Lung microvascular endothelial cell (primary cell): ENCODE measurements at places on chromosomes 7 and 10. TPM values are rescaled to one million over a fixed set of nuclear protein-coding genes. Genes with fewer than 3 reads are reported as not detected.

DGKI gene
- total RNA-seq, result 1.1 and 2.6 TPM in 2 replicates

GPNMB gene
- under 0.01 and 0.22 TPM in 2 replicates for total RNA-seq

BEND7 gene
- 5.0 and 7.1 TPM in 2 replicates for total RNA-seq

HOGA1 gene
- under 0.01 and 0.87 TPM in 2 replicates for total RNA-seq

UBE3C gene
- 71.3 and 88.3 TPM in 2 replicates for total RNA-seq

C10orf71 gene
- total RNA-seq, result not detected in 2 replicates

RUFY2 gene
- 14.4 and 17.3 TPM in 2 replicates for total RNA-seq

TMEM236 gene
- 0.65 and 0.79 TPM in 2 replicates for total RNA-seq

SH2D4B gene
- total RNA-seq, result under 0.01 TPM in 1 of 2 replicates, not detected in the other

TBRG4 gene
- total RNA-seq, result 37.0 and 46.8 TPM in 2 replicates

- no peak for DNase-seq
Observed at GRCh38 chr7:1413936-1414639, 45.2 kb downstream of the MICALL2 start.

DNA sequence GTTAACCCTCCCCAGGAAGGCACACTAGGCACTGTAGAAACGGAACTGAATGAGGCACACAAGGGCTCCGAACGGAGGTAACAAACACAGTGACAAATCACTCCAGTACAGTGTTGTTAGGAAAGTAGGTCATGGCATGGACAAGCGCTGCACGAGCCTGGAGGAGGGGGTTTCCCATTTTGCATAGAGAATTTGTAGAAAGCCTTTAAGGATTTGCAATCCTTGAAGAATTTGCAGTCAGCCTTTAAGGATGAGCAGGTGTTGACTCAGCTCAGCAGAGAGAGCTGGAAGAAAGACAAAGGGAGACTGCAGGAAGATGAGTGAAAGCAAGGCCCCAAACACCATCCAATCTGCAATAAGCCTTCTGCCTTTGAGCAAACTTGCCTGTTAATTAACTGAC is 51.1 kb upstream of the PPP1R3C start:
- peak; percentile 71 for DNase-seq

DNA sequence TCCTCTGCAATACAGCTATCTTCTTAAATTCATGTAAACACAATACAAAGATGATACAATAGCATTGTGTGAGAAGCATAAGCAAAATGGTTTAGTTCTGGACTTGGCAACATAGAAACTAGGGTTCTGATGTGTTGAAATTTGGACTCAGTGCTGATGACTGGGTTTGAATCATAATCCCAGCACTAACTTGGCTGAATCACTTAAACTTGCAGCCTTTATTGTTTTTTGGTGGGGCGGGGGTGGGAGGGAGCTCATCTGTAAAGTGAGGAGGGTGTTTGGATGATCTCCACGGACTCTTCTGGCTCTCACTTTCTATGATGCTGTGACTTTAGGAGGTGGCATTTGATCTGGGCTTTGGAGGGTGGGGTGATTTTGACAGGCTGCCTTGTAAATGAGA is 158.2 kb downstream of the WNT2 start:
- DNase-seq, result no peak

GRCh38 chr10:60890811-60891210 is 53.2 kb downstream of the RHOBTB1 start:
- no peak for DNase-seq

GRCh38 chr7:16929146-16929762 is 47.5 kb upstream of the AGR3 start:
- DNase-seq, result no peak

DNA sequence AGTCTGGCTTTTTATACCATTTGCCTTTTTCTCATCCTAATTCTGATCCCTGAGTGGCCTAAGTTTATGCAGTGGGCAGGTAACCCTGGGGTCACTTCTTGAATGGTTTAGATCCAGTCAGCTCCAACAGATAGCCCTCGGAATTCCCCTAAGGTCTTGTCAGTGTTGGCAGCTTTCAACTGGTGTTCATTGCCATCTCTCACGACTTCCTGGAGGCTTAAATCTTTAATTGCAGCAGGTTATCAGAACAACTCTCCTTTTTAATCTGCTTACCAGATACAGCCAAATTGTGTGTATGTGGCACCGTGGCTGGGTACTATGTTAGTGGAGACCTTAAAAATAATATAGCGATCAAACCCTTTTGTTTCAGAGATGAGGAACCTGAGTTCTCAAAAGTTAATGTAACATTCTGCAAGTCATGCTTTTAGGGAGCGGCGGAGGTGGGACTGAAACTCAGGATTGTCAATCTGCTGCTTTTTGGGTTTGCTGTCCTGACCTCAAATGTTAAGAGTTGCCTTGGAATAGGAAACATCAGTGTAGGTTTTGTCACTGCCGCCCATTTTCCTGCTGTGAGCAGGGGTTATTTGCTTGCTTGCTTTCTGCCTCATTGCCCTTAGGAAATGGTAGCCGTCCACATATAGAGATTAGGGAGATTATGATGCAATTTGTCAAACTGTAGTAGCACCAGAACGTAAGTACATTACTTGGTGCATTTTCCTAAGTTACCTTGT is 818 bp downstream of the DLD start:
- peak; percentile 35 for DNase-seq

- DNase-seq, result peak; percentile 47
Observed at GRCh38 chr10:102628451-102628911, 15.8 kb upstream of the TRIM8 start.

DNA sequence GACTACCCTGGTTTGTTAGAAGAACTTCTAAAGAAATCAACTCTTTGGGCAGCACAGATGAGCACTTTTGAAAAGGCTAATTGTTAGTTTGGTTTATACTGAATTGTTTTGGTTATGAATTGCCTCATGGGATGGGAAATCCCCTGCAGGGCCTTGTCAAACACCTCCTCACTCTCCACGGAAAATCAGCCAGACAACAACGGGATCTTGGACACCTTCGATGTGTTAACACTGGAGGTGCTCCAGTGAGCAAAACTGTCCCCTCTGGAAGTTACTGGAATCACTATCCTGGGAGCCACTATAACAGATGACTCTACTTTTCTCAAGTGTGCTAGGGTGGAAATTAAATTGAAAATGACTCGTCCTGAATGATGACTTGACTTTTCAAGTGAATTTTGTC is 38.7 kb downstream of the CDK6 start:
- peak; percentile 47 for DNase-seq

DNA sequence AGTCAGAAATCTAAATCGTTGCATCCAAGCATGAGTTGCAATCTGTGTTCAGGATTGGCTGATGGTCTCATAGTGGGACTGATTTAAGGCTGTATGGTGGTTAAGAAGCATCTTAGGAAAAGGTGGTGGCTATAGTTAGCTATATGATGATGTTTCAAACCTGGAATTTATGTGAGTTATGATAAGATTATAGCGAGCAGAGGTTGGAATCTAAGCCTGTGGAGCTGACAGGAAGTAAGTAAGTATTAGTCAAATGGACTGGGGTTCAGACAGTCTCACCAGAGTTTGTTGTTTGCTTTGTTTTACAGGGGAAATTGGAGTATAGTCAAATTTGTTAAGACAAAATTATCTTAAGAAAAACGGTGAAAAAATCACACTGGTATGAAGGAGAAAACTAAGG is 56.7 kb downstream of the ANKRD7 start:
- no peak for DNase-seq

GRCh38 chr10:133012573-133013359 is 70.4 kb upstream of the CFAP46 start:
- DNase-seq, result no peak

GRCh38 chr10:124249196-124249595 is 155.8 kb upstream of the CHST15 start:
- no peak for DNase-seq

DNA sequence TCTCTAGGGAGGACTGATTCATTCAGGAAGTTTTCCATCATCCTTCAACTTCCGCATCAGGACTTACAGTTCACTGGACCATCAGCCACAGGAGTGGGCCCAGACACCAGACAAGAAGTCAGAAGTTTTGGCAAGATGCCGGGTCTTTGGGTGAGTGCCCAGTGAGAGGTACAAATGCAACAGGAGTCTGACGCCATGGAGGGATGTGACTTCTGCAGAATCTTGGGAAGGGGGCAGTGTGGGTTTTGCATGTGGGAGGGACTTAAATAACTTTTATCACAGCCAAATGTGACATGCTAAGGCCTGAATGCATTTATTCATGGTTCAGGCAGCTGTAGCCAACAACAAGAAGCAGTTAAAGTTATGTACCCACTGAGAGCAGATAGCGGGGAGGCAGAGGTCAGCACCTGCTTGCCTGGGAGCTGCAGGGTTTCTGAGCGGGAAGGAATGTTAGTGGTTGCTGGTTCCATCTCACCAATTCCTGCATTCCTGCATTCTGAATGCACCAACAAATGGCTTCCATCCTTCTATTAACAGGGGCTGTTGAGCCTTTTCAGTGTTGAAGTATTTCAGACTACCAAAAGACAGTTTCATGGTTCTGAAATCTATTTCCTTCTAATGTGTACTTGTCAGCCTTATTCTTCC is 375.2 kb downstream of the PAXIP1 start:
- DNase-seq, result no peak

- DNase-seq, result peak; percentile 68
Observed at GRCh38 chr10:3525832-3526449, 259.1 kb downstream of the KLF6 start.

DNA sequence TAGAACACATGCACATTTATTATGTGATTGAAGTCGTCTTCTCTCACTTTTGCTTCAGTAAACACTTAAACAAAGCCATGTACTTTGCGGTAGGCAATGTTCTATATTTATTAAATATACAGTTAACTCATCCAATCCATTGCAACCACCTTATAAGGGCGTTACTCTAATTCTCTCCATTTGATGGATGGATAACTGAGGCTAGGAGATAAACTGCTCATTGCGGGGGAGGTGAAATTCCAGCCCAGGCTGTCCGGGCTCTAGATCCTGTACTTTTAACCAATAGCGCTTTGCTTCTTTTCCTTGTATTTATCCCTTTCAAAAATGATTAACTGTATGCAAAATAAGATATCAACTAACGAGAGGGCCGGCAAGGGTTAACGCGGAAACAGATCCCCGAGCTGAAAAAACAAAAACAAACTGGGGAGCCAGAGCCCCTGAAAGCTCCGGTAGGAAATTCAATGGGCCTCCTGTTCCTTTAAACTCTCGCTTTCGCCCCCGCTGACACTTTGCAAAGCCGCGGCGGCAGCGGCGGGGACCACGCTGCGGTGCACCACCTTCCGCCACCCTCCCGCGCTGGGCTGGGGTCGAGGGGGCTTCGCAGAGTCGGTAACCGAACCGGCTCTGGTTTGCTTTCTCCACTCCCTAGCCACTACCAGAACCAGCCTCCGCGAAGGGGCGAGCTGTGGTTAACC is 1.0 kb upstream of the PLXDC2 start:
- no peak for DNase-seq

- DNase-seq, result no peak
Observed at GRCh38 chr7:42493436-42494198, 256.6 kb upstream of the GLI3 start.

DNA sequence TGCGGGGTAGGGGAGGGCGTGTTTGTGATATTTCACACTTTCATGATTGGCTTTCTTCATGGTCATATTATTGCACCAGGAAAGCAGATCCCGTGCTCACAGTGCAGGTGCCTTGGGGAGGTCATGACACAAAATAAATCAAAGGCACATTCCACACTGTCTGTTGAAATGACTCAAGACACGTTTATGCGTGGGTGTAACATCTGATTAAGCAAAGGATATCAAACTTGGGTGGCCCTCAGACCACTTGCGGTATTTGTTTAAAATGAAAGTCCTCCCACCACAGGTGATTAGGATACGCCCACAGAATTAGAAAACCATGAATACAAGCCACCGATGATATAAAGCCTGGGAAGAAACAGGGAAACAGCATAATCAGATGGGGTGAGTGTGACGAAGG is 51.1 kb downstream of the SVIL start:
- DNase-seq, result no peak

DNA sequence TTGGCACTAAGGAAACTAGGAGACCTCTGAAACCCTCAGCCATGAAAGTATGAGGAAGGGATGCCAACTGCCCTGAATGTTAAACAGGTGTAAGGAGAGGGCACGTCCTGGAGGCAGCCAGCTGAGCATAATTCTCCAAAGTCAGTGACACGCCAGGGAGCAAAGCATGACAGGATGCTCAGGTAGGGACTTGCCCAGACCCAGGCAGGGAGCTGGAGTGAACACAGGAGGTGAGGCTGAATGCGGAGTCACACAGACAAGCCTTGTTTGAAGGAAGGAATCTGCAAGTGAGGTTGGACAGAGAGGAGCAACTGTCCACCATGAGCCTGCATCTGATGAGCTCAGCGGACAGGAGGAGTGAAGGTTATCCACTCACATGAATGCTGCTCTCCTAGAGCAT is 41.5 kb downstream of the KLRG2 start:
- no peak for DNase-seq

- peak; percentile 55 for DNase-seq
Observed at GRCh38 chr7:142384493-142384922, 126.7 kb upstream of the PRSS58 start.

- DNase-seq, result no peak
Observed at GRCh38 chr10:101895781-101896180, 52.2 kb upstream of the KCNIP2 start.

- DNase-seq, result no peak
Observed at GRCh38 chr7:52209614-52210013, 825.8 kb upstream of the POM121L12 start.

GRCh38 chr7:70612811-70613210 is 519.1 kb upstream of the GALNT17 start:
- no peak for DNase-seq

GRCh38 chr7:135536150-135536549 is 21.6 kb upstream of the NUP205 start:
- DNase-seq, result no peak

DNA sequence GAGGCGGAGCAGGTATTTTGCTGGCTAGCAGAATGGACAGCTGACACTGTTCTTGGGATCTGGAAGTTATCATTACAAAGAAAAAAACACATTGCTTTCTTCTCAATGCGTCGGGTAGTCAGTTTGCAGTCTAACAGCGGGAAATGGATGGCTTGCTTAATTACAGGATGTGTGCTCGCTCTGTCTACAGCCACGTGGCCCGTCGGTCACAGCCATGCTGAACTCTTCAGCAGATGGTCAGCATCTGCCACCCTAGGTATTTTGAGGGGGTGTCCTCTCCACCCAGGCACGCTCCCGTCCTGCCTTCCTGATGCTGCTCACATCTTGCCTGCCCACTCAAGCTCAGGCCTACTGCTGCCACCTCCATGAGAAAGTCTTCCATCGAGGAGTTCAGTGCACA is 20.4 kb upstream of the INMT start:
- no peak for DNase-seq

DNA sequence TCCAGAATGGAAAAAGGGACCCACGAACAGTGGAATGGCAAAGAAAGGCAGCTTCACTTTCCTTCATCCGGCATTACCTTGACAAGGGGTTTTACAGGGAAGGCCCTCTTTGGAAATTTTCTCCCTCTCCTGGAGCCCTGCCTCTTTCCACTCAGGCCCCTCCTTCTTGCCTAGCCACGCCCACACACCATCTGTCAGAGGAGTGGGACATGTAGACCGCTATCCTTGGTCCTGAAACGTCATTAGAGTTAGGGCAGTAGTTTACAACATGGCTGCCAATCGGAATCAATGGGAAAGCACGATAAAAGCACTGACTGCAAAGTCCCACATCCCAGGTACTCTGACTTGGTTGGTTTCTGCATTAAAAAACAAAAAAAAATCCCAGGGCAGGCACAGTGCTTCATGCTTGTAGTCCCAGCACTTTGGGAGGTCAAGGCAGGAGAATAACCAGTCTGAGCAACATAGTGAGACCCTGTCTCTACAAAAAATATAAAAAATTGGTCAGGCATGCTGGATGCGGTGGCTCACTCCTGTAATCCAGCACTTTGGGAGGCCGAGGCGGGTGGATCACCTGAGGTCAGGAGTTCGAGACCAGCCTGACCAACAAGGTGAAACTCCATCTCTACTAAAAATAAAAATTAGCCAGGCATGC is 96.4 kb downstream of the MARCHF5 start:
- peak; percentile 82 for DNase-seq

- DNase-seq, result no peak
Observed at GRCh38 chr10:124348801-124349200, 69.9 kb downstream of the OAT start.
